ENCODE measurements at places on chromosomes 3 and 15.

DNA sequence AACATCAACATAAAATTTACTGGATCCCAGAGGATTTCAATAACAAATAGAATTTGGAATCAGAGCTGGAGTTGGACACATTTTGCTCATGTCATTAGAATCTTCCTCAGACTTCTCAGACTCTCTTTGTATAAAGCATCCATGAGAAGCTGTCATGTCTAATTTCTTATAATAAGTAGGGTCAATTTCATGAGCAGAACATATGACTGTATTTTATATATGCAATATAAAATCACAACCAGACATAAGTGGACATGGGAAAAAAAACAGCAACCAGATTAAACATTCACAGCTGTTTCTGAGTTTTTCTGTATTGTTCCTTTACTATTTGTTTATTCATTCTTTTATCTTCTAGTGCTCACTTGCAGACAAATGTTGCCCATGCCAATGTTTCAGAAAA is 325.5 kb downstream of the RBMS3 start:
- DNase-seq: no peak

- DNase-seq: no peak
These were observed 28.9 kb downstream of the SH3GL3 start for GRCh38 chr15:83476066-83476465.

DNA sequence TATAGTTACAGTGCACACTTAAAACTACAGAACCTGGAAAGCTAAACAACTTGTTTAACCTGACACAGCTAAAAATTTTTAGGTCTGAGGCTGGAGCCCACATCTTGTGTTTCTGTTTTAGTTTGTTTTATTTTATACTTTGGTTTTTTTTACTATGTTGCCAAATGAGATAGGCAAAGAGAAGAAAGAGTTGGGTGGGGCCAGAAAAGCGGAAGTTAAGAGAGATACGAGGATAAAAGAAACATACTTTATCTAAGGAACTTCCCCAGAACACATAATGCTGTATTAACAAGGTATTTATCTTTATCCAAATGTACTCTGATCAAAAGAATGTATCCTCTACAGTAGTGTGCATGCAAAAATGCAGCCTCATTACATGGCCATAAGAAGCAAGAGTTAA is 1145.7 kb downstream of the EPHA3 start:
- DNase-seq: no peak

DNA sequence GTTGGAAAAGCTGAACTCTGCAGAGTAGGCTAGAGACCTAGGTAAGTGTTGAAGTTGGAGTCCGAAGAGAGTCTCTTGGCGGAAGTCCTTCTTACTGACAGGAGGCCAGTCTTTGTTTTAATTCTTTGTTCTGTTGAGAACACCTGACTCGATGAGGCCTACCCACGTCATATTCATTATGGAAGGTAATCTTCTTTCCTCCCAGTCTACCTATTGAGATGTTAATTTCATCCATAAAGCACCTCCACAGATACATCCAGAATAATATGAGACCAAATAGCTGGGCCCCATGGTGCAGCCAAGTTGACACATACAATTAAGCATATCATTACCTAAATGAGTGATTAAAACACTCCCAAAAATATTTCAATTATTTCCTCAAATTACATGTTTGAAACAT is 515.5 kb downstream of the CADM2 start:
- DNase-seq: no peak

DNA sequence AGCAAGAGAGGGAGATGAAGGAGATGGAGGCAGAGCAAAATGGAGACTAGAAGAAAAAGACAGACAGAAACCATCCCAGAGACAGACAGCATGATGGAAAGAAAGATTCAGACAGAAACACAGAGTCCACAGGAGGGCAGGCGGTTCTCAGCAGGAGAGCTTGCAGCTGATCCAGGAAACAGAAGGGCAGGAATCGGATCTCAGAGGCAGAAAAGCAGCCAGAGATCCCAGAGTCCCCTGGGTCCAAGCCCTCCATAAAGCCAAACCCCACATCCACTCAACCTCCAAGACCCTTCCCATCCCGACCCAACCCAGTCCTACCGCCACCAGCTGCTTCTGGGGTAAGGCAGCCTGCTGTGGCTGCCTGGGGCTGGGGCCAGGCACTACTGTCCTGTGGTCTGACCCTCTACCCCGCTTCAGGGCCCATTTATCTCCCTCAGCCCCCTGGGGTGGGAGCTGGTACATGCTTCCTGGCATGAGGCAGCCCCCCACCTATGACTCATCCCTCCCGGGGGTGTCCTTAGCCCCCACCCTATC is at the start of gene UCN2:
TSS of gene UCN2 (minus strand) at position 400 of the 537 bp plus-strand sequence. CDS start 657 bp downstream, outside the sequence.
- DNase-seq: no peak

DNA sequence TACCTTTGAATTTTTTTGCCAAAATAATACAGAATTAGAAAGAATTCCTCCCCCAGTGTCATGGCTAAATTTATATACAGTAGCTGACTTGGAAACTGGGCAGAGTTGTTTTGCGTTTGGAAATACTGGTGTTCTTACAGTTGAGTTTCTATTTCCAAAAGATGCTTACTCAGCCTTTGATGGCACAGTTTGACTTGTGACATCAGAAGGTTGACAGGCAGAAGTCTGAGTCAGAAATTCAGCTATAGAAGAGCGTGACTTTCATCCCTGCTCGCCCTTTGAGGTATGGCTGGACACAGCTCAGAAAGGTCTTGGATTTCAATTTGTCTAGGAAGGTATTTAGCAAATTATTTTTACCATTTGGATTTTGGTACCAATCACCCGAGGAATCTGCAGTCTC is 175.8 kb downstream of the VGLL4 start:
- DNase-seq: no peak

- peak; percentile 49 for DNase-seq
These were observed 48.8 kb downstream of the GLB1 start for GRCh38 chr3:33047842-33048834.

GRCh38 chr3:11949351-11949750 is 54.8 kb upstream of the SYN2 start:
- no peak for DNase-seq

DNA sequence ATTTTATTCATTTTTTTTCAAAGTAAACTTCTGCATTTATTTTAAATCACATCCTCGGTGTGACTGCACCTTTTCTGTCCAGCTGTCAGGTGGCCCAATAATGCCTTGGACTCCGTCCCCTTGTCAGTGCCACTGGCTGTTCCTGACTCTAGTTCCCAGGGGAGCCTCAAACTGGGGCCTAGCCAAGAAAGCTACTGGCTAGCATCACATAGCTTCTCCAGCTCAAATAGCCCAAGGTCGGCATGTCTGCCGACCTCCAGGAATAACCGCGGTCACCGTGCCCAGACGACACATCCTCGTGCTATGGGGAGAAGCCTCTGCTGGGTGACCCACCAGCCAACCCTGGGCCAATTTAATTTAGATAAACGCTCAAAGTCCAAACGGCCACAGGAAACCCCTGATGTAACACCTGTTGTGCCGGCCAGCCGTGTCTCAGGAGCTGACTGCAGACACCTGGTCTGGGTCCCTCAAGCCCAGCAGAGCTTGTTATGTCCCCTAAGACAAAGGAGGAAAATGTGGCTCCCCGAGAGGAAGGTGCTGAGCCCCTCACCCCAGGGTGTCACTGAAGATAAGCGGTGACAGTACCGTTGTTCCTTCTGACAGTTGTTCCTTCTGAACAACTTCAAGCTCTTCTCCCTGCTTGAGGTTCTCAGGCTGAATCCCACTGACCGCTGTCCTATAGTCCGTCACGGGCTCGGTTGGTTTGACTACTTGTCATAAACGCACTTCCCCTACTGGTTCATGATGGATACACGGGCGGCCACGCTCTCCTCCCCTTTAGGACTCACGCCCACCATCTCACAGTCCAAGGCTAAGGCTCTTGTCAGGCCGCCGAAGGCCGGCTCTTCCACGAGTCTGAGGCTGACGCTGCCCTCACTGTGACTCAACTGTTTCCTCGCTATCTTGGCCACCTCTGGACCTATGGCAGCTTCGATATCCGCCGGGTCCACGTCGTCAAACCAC is 126.2 kb downstream of the KLF13 start:
- no peak for DNase-seq

GRCh38 chr15:42984493-42985034 is 64.0 kb upstream of the TTBK2 start:
- DNase-seq: no peak

- DNase-seq: no peak
These were observed 9.1 kb downstream of the INO80 start for GRCh38 chr15:41106947-41107346.

- DNase-seq: no peak
These were observed 8.8 kb downstream of the PTPN9 start for GRCh38 chr15:75570126-75570845.

DNA sequence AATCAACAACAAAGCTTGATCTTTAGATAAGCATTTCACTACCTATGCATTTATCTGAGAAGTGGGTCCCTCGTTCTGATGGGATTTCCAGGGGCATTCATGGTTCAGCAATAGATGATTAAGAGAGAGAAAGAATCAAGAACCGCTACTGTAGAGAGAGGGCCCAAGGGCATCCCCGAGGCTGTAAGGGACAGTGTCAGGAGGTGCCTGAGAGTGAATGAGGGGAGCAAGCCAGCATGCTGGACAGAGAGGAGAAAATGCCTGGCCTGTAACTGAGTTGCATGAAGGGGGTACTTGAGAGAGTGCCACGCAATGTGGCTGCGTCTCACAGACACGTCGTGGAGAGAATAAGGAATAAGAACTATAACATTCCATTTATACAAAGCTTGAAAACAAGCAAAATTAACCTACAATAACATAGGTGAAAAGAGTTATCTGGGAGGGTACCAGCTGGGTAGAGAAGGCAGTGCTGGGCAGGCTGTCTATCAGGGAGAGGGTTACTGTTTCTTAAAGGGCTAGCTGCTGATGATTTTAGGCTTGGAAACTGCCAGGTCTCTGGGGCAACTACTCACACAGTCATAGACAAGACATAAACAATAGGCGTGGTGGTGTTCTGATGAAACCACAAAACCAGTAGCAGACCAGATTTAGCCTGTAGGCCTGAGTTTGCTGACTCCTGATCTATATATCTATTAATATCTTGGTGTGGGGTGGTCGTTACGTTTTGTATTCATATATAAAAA is 374.6 kb upstream of the CFAP20DC start:
- DNase-seq: no peak

DNA sequence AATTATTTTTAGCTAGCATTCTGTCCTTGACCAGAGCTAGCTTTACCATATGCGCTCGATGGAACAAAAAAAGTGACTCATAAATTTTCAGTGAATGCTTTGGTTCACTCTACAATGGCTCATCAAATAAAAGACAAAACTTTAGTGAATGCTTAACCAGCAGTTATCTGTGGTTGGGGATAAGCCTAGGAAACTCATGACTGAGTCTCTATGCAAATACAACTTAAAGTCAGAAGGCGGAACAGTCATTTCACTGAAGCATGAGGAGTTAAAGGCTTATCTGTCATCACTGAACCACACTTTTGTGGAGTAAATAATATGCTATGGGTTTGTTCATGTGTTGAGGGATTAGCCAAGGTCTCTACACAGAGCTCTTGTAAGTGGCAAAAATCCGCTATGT is 308.4 kb downstream of the SQOR start:
- no peak for DNase-seq

DNA sequence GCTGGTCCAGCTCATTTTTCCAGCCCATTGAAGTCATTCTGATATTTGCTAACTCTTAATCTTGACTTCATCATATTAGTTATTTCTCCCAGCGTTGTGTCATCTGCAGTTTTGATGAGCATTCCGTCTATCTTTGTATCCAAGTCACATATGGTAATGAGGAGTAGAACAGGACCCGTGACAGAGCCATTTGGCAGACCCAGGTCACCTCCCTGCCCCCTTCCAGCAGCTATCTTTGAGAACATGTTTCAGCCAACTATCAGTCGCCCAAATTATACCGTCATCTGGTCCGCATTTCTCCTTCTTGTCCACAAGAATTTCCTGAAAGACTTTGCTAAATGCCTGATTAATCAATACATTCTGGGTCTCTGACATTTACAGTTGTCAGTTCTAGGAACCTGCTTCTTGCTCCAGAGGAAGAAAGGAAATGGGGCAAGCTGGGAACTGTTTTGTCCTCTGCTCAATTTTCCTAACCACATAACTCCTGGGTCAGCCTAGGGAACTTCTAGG is 347.1 kb upstream of the NR2E3 start:
- DNase-seq: no peak

DNA sequence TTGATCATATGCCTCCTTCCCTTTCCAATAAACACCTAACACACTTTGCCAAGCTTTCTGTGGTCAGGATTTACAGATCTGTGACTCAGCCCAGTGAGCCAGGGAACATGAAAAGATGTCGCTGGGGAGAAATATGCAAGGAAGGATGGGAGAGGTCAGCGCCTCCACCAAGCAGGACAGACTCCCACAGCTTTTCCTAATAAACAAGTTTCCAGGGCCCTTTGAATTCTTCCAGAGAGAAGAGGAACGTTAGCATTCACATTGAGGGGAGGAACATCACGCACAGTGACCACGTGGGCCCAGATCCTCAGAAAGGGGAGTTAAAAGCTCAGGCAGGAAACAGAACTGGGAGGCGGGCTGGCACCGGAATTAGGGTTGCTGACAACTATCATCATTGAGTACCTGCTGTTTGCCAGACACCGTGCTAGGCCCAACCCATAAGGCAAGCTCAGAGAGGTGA is 33.3 kb upstream of the MRPS22 start:
- no peak for DNase-seq

GRCh38 chr15:52097180-52097579 is 15.4 kb downstream of the BCL2L10 start:
- no peak for DNase-seq

DNA sequence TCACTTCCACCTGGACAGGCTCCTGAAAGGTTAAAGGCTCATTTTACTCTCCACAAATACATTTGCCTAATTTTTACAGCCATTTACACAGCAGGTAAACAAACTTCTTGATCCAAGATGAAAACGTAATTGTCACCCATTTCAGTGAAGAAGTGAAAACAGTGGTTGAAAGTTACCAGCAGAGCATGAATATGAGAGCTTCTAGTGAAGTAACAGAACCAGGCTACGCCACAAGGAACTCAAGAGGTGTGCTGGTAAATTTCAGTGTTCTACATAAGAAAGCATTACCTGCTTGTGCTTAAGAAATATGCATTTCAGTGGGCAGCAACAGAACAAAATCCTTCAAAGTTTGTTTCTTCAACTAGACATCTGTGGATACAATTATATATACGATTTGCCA is 113.2 kb downstream of the MECOM start:
- DNase-seq: no peak

Measured in stimulated activated CD4-positive, alpha-beta T cell treated with anti-CD3 and anti-CD28 coated beads, Interleukin-15, amount 100 ng/mL, for 24 hours (primary cell).